ENCODE measurements at places on chromosomes 12 and 14.

DNA sequence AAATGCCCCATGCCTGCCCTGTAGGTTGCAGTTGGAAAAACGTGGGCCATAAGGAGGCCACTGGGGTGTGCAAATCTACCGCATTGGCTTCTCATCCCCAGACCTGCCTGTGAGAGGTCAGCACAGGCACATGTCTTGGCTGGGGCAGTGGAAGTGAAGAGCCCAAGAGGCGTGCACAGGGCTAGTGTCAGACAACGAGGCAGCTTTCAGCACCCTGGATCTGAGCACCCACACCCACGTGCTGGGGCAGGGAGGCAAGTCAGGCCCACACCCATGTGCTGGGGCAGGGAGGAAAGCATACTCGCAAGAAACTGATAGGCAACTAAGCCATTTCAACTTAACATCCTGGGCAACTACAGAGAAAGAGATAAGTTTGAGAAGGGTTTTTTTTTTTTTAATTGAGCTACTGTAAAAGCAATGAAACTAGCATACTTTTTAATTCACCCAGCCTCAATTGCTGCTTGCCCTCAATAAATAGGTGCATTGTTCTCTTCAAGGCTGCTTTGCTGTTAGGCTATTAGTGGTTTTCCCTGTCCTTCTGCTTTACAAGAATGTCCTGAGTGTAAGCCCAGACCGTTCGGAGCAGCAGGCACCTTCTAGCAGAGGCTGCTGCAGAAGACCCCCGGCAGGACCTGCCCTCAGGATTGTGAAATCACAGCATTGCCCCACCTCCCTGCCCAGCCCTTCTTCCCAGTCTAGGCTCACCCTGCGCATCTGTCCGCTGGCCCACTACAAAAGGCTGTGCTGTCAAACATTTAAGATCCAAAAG is 355.3 kb upstream of the FKBP4 start:
- DNase-seq: no peak

- peak; percentile 5 for DNase-seq
Observed at GRCh38 chr14:57831981-57832380, 33.9 kb downstream of the SLC35F4 start.

GRCh38 chr14:26289891-26290486 is 307.8 kb downstream of the NOVA1 start:
- peak; percentile 36 for DNase-seq

DNA sequence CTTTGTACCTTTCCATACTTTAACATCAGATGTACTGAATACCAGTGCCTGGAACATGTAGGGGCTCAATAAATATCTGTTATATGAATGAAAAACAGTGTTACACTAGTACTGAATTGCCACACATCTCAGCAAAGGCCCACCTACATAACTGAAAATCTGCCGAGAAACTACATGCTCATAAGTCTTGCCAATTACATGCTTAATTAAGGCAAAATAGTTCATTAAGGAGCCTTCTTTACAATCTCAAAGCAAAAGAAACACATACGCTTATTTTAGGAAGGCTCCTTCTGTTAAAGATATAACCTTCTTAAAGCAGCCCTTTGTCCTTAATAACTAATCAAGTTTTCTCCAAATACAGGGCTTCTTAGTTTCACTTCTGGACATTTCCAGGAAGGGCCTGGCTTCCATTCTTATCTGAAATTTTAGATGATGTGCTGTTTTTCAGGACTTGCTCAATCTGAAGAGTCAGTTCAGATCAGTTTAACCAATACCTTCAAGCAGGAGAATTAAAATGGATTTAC is 11.5 kb downstream of the LIMA1 start:
- no peak for DNase-seq

DNA sequence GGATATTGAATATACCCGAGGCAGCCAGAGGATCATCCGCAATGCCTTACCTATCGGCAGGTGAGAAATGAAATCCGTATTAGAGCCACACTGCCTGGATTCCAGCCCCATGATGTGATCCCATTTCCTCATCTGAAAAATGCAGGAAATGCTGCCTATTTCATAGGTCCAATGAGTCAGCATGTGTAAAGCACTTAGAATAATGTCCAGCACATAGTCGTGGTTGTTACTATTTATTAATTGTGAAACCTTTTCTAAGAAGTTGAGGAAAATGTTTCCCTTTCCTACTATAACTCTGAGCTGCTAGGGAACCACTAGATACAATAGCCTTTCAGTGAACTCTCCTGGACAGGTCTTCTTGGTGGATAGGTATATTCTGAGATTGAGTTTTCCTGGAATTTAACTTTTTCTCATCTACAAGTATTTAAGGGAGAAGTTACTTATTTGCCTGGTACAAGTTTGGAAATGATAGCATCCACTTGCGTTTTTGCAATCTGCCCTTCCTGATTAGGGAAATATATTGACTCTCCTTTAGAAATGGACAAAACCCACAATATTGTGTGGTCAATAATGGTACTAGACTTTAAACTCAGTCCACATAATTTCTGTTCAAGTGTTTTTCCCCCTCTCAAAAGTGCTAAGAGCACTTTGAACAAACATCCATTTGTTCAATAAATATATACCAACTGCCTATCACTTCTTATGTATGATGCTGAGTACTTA is 12.2 kb downstream of the POLR3B start:
- DNase-seq: no peak

- DNase-seq: peak; percentile 32
Observed at GRCh38 chr12:19546027-19546426, 106.7 kb downstream of the AEBP2 start.

DNA sequence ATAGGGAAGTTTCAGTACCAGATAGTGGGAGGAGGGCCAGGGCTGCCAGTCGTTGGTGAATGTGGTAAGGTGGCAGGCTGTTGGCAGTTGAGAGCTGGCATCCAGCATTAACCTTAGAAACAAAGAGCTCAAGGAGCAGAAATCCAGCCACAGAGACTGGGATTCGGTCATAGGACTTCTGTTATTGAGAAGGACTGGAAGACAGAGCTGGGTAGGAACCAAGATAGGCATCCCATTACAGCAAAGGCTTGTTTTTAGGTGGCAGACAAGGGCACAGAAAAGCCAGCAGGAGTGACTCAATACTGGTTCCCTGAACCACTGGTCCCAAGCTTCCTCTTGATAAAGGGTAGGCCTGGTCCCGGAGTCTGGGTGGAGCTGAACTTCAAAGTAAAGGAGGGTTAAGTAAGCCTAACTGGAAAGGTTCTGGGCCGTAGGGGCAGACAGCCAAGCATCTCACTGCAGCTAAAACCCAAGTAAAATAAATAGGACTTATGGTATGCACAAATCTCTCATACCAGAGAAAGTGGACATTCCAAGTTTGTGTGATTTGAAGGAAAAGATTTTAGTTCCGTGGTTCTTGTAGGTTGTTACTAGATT is 147.9 kb downstream of the ETV6 start:
- DNase-seq: no peak

DNA sequence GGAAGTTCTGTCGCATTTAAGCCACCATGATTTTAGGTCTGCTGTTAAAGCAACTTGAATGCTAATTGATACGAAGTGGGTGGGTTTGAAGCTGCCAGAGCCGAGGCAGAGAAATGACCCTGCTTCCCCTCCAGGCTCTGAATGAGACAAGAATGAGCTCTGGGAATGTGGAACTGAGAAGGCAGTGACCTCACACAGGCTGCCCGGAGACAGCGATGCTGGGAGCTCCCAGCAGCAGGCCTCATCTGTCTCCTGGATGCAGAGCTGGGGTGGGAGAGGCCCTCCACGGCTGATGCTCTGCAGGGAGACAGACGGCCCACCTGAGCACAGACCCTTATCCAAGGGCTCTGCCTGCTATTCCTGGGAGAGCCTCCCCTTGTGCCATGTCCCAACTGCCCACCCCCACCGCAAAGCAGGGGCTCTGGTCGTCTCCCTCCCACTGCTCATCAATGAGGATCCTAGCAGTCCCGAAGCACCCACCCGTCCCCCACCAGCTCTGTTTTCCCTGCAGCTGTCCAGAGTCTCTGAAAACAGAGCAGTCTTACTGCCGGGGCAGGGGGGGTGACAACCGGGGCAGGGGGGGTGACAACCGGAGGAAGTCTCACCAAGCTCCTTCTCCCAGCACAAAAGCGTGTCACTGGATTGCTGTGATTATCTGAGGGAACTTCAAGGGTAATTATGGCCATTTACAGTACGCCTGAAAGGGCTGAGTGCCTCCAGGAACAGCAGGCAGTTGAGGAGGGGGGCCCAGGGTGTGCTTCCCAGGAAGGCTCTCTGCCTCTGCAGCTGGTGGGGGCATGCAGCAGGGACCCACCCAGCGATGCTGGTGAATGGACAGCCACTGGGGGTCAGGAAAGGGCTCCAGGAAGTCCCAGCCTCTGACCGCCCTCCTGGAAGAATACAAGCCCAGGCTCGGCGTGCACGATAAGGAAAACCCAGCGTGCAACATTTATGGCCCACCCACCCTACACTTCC is 67.8 kb downstream of the CHGA start:
- peak; percentile 67 for DNase-seq

DNA sequence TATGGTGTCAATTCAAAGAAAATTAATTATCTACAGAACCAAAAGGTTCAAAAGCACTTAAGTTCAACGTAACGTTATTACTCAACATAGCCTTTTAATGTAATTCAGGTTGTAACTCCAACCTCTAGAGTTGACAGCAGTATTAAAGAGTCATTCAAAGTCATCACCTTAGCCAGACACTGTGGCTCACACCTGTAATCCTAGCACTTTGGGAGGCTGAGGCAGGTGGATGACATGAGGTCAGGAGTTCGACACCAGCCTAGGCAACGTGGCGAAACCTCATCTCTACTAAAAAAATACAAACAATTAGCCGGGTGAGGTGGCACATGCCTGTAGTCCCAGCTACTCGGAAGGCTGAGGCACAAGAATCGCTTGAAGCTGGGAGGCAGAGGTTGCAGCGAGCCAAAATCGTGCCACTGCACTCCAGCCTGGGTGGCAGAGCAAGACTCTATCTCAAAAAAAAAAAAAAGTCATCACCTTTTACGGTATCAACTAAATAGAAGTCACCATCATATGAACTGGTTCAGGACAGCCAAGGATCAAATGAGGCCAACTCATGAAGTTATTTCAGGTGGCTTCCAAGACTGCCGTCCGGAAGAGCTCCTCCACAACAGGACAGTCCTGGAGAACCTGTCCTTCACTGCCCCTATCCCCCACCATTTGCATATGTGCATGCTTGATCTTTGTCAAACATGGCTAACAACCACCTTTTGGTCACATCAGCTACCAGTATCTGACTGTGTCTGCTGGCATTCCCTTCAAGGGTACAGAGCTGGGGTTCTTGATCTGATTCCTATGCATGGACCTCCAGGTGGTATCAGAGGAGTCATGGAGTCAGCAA is 4.2 kb downstream of the PPTC7 start:
- DNase-seq: no peak

- no peak for DNase-seq
Observed at GRCh38 chr14:51704545-51704944, 52.8 kb downstream of the FRMD6 start.

- peak; percentile 89 for DNase-seq
Observed at GRCh38 chr12:92469837-92470236, 233.0 kb upstream of the PLEKHG7 start.

GRCh38 chr12:21894792-21895595 is 46.2 kb downstream of the ABCC9 start:
- peak; percentile 57 for DNase-seq

GRCh38 chr14:21626491-21627230 is 8.1 kb downstream of the OR10G2 start:
- no peak for DNase-seq

DNA sequence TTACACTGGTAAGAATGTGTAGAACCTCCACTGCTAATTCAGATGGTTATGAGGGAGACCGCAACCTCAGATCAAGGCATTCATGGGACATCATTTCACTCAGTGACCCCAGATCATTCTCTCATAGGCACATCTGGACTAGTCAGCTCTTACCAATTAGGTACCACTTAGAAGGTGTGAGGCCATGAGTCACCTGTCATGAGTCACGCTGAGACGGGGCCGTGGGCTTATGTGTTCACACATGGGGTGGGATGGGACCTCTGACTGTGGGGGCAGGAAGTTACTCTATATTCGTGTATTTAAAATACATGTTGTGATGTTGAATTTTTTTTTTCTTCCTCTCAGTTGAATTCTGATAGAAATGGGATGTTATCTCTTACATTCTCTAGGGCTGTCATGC is 55.9 kb downstream of the CCDC92 start:
- DNase-seq: no peak

DNA sequence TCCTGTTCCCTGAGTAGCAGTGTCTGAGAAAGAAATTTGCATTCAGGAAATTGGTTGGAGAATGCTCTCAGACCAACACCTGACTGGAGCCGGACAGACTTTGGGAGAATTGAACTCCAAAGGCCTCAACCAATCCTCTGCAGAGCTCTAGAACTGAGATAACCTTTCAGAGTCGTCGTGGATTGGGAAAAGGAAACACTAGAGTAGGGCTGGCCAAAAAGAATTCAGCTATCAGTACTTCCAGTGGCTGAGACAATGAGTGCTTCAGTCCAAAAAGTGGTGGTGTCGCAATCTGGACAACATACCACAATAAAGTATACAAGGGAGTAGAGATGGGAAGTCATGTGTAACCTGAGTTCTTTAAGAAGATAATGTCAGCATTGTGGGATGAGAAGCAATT is 377.1 kb downstream of the SLC16A7 start:
- DNase-seq: no peak

- DNase-seq: no peak
Observed at GRCh38 chr14:70871863-70872677, 35.2 kb upstream of the PCNX1 start.

GRCh38 chr12:60535363-60535762 is 939.5 kb downstream of the SLC16A7 start:
- no peak for DNase-seq

DNA sequence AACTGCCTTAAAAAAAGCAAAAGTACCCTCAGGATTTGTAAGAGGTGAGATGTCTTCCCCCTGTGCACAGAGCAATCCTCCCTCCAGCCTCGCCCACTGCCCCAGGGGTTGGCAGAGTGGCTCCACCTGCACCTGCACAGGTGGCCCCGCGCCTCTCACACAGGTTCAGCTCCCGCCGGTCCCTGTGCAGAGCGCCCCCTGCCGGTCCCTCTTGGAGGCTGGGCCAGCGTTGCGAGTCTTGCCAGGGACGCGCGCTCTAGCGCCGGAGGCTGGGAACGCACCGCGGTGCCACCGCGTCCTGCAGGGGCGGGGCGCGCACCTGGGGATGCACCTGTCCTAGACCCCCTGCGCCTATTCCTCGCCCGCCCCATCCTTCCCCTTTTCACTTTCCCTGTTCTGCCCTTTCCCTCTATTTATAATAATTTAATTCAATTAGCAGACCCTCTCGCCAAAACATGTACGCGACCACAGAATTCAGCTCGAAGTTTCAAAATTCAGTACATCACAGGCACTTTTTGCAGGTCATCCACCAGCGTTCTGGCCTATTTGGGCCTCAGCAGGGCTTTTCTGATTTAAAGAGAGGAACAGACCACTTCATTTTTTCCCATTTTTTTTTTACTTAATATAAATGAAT is 618.6 kb downstream of the AACS start:
- DNase-seq: peak; percentile 20

Measured in tongue (tissue), 3 donors.